WTC11 (cell line): ENCODE measurements at places on chromosomes 7 and 10.

- DNase-seq, result no peak
Measured at GRCh38 chr7:46320956-46321355, 399.9 kb upstream of the IGFBP3 start.

DNA sequence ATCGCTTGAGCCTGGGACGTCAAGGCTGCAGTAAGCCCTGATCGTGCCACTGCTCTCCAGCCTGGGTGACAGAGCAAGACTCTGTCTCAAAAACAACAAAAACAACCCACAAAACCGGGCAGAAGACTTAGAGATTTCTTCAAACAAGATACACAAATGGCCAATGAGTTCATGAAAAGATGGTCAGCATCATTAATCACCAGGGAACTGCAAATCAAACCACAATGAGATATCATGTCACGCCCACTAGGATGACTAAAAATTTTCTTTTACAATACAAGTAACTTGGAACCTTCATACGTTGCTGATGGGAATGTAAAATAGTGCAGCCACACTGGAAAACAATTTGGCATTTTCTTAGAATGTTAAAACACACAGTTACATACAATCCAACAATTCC is 77.3 kb upstream of the GRID1 start:
- DNase-seq, result no peak

DNA sequence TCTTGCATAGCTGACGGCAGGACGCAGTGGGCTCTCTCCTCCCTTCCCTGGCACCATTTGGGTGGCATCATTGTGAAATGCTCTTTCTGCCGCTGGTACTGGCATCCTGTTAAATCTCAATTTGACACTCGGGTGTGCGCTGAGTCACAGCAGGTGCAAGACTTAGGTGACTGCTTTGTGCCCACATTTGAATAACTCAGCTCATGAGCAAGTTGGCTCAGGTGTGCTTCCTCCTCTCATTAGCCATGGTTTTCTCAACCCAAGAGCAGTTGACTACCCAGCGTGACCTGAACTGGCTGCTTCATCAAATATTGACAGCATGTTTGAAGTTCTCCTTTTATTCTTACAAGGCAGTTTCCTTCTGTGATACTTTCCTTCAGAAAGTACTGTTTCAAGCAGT is 24.6 kb upstream of the NFE2L3 start:
- DNase-seq, result no peak

GRCh38 chr7:674454-675410 is 51.8 kb upstream of the DNAAF5 start:
- no peak for DNase-seq

GRCh38 chr7:101940830-101941229 is 123.4 kb downstream of the CUX1 start:
- peak; percentile 77 for DNase-seq

GRCh38 chr10:125633517-125633999 is 49.4 kb downstream of the TEX36 start:
- DNase-seq, result no peak

- no peak for DNase-seq
Measured at GRCh38 chr10:103350175-103350516, 794 bp downstream of the PCGF6 start.

- no peak for DNase-seq
Measured at GRCh38 chr10:15043674-15044073, at the start of gene OLAH. OLAH (plus strand) TSS chr10:15043943; CDS start chr10:15047289, 3,346 bp downstream.

DNA sequence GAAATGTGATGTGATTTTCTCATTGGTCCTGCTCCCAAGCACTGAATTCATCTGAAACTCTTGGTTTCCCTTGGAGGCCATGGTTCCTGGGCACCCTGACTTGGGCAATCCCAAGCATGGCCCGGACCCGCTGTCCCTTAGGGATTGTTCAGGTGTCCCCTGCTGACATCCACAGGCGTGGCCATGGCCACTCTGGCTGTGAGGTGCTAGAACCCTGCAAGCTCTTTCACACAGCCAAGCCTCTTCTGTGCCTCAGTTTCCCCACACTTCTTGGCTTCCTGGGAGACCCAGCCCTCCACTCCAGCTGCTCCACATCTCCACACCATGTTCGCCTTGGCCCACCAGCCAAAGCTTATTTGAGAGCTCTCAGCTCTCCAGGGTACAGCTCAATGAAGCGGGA is 12.0 kb upstream of the AZGP1 start:
- no peak for DNase-seq

GRCh38 chr10:131445623-131446022 is 134.1 kb upstream of the TCERG1L start:
- no peak for DNase-seq

- DNase-seq, result no peak
Measured at GRCh38 chr7:88480896-88481295, 174.2 kb upstream of the STEAP4 start.

DNA sequence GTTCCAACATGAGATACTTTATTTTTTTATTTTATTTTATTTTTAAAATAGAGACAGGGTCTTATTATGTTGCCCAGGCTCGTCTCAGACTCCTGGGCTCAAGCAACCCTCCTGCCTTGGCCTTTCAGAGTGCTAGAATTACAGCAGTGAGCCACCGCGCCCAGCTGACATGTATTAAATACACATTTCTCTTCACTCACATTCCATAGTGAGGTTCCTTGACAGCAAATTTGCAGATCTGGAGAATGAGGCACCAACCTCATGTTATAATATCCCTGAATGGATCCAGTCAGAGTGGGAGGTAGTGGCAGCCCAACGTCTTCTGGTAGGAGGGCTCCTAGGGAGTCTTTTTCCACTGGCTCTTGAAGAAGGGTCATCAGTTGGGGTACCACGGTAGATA is 46.1 kb downstream of the OGDH start:
- no peak for DNase-seq
